Stimulated activated CD4-positive, alpha-beta T cell treated with anti-CD3 and anti-CD28 coated beads, TNF-alpha, amount 100 ng/mL, for 4 hours (primary cell): ENCODE measurements at places on chromosomes 5 and 9.
A peak's percentile ranks its signal among the peaks of the same experiment; 100 is the strongest.

DNA sequence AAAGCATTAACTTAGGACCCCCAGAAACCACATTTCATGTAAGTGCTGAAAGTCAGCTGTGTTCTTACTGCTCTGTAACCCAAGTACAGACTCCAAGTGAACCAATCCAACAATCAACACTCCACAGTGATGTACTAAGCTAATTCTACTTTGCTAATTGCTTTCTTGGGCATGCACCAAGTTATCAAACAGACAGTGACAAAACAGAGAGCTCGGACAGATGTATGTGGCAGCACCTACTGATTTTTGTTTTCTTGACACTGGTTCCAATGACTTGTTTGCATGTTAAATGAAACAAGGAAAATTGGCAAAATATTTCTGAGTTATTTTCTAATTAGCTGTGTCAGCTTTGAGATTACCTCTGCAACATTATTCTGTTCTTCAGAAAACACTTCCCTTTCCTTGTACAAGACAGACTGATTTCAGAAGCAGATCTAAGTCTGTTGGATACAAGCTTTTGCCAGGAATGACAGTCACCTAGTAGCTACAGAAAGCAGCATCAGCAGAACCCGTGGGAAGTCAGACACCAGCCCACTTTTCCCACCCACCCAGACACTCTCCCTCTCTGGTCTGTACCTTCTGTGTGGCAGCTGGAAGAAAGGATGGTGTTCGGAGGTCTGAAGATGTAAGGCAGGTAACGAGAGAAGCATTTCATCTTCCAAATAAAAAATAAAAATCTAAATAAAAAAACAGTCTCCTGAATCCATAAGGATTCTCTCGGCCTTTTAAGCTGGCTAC lies 176.7 kb upstream of the PPP2R2B start:
- DNase-seq = no peak

GRCh38 chr9:111994831-111995458 lies 98.3 kb downstream of the UGCG start:
- DNase-seq = no peak

DNA sequence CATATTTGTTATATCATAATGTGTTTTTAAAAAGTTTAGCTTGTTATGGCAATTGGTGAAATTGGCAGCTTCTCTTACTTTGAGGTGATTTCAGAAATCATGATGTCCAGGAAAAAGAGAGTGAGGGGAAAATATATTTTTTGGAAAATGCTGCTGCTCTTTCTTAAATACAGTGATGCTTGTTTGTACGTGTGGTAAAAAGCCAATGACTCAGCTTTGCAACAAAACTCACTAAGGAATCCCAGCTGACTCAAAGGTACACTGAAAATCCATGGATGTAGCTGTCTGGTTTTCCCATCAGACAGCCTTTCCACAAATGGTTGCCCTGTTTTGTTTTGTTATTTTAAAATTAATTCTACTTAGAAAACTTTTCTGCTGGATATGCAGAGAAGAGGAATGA lies 306.4 kb upstream of the PAPPA start:
- DNase-seq = no peak

GRCh38 chr9:21030389-21031035 lies 928 bp downstream of the HACD4 start:
- DNase-seq = peak; percentile 5

- no peak for DNase-seq
Observed at GRCh38 chr5:156879665-156880285, 29.7 kb downstream of the PPP1R2B start.

GRCh38 chr5:6228257-6229250 lies 149.8 kb downstream of the MED10 start:
- no peak for DNase-seq

DNA sequence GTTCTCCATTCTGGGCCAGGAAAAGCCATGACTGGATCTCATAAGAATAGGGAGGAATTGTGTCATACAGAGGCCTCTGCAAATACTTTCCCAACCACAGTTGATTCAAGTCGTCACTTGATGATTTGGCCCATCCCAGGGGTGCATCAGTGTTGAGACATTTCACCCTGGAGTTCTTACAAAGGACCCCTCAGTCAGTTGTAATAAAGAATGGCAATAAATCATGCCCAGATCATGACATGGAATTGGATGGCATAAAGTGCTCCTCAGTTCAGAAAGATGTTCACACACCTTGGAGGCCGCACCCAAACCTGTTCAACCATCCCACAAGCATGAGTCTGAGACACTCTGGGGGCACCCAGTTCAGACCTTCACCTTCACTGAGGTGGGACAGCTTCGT lies 168.1 kb downstream of the NR3C1 start:
- DNase-seq = no peak
